ENCODE measurements at places on chromosomes 5 and 9.

DNA sequence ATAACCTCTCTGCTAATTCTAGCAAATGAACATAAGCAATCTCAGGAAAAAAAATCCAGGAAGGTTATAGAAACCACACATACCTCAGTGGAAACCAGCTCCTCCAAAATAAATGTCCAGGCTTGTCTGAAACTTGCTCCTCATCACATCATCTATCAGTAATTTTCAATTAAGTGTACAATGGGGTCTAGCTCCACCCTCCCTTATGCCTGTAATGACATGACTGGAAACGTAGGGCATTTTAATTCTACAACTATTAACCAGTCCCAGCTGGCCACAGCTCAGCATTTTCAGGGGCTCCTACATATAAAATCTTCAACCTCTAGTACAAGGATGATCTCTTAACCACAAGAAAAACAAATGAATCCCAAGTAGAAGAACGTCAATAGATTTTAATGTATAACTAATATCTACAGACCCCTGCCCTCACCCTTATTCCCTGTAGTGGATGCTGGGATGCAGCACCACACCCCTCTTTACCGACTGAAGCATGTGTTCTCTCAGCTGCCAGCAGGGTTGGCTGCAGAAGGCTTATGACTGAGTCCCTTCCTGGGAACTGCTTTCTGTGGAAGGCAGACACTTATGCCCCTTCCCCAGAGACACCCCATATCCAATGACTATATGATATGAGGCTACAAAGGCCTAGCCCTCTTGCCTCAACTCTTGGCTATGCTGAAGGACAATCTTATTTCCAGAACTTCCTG lies 6.8 kb downstream of the TSSK1B start:
- DNase-seq, result no peak

DNA sequence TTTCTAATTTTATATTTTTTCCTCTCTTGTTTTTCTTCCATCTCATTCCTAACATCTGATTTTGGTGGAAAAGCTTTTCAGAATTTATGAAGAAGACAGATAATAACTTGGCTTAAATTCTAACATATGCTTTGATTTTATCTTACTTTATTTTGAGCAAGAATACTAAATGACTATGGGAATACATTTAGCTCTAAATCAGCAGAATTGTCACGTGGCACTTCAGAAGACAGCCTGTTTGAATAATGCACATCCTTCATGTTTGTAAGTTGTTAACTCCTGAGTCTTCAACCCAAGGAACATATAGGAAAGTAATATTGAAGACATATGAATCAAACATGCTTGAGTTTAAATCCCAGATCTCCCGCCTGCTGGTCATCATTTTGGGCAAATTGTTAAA lies 90.3 kb downstream of the NTRK2 start:
- no peak for DNase-seq

DNA sequence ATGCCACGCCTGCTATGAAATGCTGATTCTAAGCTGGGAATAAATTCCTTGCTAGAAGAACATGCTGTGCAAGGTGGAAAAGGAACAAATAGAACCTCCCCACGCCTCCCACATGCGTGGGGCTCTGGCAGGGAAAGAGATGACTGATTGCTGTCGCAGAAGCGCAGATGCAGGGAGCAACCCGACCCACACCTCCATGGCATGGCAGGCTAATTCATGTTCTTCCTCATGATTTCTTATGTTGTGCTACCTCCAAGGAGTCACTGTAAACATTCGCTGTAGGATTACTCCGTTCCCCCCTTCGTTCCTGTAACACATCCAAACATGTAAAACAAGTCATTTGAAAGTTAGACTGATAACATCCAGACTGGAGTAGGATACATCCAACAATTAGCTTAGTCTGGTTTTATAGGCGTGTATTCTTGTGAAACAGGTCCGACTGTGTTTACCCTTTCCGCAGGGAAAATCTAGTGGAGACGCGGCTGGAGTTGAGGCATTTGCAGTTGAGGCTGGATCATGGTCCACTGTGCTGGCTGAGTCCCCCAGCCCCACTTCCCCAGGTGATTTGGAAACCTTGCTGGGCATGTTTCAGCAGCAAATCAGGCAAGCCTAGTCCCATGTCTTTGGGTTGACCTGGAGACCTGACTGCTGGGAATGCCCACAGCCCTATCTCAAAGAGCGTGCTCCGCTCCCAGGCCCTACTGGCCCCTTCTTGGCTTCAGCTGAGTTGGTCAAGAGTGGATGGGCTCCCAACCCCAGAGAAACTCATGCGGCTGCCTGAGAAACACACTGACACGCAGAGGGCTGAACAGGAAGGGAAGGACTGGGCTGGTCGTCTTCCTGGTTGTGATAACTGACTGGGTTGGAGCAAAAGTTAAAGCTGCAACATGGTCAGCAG lies 24.8 kb upstream of the ANKRD33B start:
- DNase-seq, result no peak

DNA sequence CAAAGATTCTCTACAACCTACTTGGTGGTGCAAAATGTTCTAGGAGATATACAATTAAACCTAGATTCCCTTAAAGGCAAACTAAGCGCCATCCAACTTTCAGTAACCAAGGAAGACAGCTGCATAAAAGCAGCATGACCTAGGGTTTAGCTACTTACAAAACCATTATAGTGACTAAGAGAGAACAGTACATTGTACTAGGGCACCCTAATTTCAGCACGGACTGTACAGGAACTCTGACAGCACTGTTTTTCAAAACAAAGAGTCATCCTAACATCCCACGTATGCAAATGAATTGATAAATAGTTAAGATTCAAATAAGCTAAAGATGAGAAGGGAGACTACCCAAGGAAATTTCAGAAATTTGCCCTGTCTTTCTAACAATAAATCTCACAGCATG lies 30.0 kb downstream of the STRBP start:
- no peak for DNase-seq

DNA sequence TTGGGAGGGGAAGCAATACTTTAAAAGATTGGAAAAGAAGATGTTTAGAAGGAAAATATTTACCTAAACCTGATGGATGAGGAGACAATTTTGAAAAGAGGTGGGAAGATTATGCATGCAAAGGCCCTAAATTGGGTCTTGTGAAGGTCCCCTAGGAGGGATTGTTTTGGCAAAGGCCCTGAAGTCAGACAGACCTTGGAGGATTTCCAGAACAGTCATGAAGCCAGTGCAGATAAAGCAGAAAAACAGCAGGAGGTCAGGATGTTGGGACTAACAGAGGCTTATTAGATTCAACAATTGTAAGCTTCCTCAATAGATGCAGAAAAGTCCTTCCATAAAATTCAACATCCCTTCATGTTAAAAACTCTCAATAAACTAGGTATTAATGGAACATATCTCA lies 361.0 kb upstream of the CDH6 start:
- no peak for DNase-seq

GRCh38 chr5:122736086-122736845 lies 38.6 kb upstream of the SNX2 start:
- no peak for DNase-seq

GRCh38 chr9:70110194-70111041 lies 66.8 kb downstream of the MAMDC2 start:
- DNase-seq, result no peak

GRCh38 chr5:44951371-44951770 lies 142.6 kb downstream of the MRPS30 start:
- DNase-seq, result no peak

DNA sequence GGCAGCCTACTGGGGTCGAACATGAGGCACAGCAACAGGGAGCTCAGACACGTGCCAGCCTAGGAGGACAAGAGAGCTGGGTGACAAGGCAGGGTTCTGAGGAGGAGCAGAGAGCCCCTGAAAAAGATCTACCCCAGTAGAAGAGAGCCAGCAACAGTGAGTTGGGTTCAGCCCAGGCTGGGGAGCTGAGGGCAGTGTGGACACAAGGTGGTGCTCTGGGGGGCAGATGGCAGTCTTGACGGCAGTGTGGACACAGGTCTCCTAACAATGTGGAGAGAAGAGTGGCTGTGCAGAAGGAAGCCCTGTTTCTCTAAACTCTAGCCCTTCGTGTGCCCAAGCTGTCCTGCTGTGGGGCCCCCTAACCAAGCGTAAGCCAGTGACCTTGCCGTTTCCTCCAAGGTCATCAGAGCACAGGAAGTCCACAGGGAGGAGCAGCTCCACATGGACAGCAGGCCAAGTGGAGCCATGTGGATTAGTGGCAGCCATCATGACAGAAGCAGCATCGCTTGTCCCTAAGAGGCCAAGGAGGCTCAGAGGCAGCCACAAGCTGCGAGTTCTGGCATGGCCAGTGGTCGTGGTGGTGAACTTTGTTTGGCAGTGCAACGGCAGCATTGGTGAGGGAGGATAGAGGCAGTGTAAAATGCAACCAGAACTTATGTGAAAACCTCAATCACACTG lies 25.1 kb upstream of the LMX1B start:
- DNase-seq, result no peak

DNA sequence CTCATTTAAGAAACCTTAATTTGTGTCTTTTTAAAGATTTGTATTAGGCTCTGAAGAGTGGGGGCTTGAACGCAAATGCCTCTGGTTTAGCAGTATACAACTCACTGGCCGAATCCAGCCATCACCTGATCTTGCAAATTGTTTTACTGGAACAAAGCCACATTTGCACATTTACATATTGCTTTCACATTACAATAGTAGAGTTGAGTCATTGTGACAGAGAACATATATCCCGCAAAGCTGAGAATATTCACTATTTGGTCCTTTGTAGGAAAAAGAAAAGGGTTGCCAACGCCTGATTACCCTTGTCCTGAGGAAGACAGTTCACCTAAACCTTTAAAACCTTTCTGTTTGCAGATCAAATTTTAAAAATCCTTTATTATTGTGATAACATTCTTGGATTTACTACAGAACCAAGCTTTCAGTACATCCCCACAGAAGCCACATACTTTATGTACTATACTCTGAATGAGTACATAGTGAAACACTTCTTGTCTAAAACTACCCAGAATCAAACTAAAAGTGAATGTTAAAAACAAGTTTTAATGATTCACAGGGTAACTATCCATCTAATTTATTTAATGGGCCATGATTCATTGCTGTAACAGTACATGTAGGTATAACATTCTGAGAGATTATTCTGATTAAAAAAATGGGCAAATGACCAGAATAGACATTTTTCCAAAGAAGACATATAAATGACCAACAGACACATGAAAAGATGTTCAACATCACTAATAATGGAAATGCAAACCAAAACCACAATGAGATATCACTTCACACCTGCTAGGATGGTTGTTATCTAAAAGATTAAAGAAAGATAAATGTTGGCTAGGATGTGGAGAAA lies 161.0 kb downstream of the SLC25A46 start:
- DNase-seq, result no peak

- DNase-seq, result no peak
Observed at GRCh38 chr9:77731008-77731698, 83.0 kb upstream of the GNA14 start.

- DNase-seq, result no peak
Observed at GRCh38 chr9:32807217-32807616, 23.9 kb downstream of the TMEM215 start.

DNA sequence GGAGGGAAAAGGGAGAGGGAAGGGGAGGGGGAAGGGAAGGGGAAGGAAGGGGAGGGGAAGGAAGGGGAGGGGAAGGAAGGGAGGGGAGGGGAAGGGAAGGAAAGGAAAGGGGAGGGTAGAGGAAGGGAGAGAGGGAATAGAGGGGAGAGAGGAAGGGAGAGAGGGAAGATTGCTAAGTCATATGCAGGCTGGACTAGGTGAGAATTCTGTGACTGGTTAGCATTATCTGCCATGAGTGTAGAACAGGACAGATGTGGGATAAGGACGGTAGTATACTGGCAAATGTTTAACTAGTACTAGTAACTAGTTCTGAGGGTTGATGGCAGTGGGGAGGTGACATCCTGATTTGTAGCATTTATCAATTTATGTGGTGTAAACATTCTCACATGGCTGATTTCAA lies 203.5 kb upstream of the RAD23B start:
- no peak for DNase-seq

GRCh38 chr9:34085581-34086500 lies 37.2 kb upstream of the UBAP2 start:
- no peak for DNase-seq

DNA sequence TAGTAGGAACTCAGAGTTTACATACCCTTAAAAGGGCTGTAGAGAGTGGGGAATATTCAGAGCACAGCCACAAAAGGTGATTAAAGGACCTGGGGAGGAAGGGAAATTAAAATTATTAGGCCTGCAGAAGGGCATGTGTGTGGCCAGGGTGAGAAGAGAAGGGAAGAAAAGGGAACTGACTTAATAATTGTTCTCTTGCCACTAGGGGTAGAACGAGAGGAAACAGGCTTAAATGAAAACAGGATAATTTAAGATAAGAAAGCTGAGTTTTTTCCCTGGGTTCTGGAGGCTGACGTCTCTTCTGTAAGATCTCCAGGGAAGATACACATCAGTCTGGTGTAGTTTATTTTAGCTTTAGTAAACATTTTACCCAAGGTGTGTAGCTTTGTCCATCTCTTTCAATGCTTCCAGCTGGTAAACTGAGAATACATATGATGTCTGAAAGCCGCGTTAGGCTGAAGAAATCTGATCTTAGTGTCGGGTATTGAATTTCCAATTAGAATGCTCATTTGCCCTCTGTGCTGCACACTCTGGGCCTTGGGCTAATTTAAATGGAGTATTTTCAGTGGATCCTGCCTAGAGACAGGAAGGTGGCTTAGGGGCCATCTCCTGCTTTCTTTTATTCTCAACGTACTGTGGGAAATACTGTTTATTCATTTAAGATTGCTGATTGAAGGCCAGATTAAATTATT lies 416.8 kb downstream of the TMEM38B start:
- DNase-seq, result no peak

GRCh38 chr9:84935528-84936117 lies 266.1 kb downstream of the NTRK2 start:
- DNase-seq, result no peak

DNA sequence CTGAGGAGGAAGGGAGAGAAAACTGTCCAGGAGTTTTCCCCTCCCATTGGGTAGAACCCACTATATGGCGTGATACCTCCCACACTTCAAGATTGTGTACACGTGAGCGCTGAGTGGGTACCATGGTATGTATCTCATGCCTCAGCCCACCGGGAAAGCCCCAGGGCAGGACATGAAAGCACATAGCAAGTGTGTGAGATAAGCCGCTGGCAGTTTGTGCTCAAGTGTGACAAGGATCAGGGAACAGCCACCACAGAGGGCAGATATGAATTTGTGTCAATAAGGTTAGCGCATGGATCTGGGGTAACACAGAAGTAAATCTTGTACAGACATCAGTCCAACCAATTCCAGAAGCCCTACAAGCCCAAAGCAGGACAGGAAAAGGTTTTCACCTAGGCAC lies 42.6 kb upstream of the NAA35 start:
- DNase-seq, result no peak

GRCh38 chr5:151899399-151899798 lies 25.3 kb downstream of the GLRA1 start:
- no peak for DNase-seq

DNA sequence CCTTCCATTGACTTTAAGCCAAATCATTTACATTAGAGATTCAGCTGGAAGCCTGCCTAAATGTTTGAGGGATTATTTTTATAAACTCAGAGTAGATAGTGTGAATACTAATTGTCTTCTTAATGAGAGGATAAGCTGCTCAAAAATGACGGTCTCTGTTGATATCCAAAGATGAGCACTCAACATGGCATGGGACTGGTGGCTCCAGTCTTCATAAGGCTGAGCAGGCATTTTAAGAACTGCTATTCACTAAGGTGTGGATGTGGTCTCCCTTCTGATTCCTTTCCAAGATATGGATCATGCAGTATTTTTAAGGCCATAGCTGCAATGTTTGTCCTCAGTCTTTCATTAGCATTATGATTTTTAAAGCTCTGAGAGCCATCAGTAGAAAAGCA lies 377.5 kb upstream of the RIOK2 start:
- DNase-seq, result no peak
